ENCODE measurements at places on chromosomes 5 and 9. TPM values are rescaled to one million over a fixed set of nuclear protein-coding genes. Genes with fewer than 3 reads are reported as not detected.

- no peak for DNase-seq
- H3K27me3 ChIP-seq = no peaks in the 10 kb centered on the region
- no peaks in the 10 kb centered on the region for H3K36me3 ChIP-seq
Measured at GRCh38 chr9:6247266-6247665, 31.7 kb downstream of the IL33 start.

DNA sequence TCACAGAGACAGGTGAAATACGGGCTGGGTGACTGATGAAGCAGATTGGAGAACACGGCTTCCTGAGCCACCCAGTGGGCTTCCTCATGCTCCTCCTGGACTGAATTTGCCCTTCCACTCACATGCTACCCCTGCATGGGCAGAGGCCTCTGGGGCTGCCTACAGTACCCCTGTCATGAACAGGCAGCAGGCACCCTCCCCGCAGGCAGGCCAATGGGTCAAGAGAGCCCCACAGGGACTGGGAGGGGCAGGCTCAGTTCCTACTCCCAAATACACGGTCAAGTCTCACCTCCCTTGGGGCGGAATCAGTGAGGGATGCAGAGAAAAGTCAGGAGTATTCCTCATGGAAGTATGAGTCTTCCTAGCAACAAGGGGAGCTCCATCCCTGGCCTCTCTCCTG is 48.6 kb upstream of the ZBTB43 start:
- no peaks in the 10 kb centered on the region for H3K36me3 ChIP-seq
- no peaks in the 10 kb centered on the region for H3K4me1 ChIP-seq
- H3K4me3 ChIP-seq = no peak overlapping the region
- DNase-seq = no peak
- no peaks in the 10 kb centered on the region for H3K27me3 ChIP-seq
- H3K27ac ChIP-seq = no peak overlapping the region

The SPAG8 gene
- total RNA-seq = not detected

DNA sequence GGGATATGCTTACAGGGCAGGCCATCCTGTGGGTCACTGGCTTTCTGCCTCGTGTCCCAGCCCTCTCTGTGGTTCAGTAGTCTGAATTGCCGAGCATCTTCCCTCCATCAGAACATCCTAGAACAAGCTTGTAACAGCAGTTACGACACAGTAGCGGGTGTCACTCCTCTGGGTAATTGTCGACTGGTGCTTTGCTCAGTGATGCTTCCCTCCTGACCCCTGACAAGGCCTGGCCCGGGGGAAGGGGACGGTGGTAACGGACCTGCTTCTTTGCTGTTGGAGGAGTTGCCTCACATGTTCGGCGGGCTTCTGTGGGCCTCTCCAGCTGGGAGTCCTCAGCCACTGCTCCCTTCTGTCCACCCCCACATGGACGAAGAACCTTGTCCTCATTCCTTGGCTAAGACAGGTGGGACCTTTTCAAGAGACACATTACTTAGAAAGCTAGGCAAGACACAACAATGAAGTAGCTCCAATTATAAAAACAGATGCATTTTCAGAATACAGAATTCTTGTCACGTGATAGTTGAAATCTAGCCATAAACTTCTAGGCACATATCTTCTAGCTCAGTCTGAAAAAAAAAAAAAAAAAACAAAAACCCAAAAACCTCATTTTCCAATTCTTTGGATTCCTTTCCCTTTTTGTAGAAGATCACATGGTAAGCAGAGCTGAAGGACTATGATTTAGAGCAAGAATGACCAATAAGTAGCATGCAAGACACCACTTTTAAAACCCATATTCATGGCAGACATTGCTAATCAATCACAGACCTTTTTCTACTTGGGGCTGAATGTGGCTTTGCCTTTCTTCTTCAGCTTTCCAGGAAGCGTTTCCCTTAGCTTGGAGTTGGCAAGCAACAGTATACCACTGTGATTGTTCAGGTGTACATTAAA is 25.0 kb downstream of the HMCN2 start:
- no peak for DNase-seq
- no peak overlapping the region for H3K4me3 ChIP-seq
- no peaks in the 10 kb centered on the region for H3K36me3 ChIP-seq
- H3K27ac ChIP-seq = no peak overlapping the region

DNA sequence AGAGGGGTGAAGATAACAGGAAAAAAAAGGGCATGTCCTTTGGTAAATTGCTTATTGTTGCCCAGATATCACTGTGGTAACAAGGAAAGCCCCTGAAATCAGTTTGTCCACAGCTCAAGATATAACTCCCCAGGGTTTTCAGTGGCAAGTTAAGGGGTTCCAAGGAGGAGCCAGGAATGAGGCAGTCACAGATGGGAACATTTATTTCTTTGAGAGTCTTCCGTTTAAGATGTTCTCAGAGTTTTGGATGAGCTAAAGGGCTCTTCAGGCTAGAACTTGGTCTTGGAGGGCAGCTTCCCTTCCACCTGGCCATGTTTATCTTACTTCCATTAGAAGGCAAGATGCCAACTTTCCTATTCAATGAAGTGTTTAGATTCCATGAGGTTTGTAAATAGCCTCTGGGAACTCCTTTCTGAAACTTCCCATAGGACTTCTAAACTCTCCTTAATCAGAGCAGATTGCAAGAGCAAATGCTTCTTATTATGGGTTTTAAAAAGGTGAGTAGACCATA is 277.6 kb upstream of the TNC start:
- H3K27ac ChIP-seq = no peak overlapping the region
- H3K4me3 ChIP-seq = no peak overlapping the region
- DNase-seq = no peak
- no peaks in the 10 kb centered on the region for H3K36me3 ChIP-seq
- H3K4me1 ChIP-seq = peaks cover 23% of the 10 kb centered on the region

- H3K27ac ChIP-seq = no peak overlapping the region
- H3K4me3 ChIP-seq = no peak overlapping the region
- H3K27me3 ChIP-seq = no peaks in the 10 kb centered on the region
- H3K4me1 ChIP-seq = no peaks in the 10 kb centered on the region
Measured at GRCh38 chr9:108323615-108324014, 532.2 kb downstream of the ACTL7B start.

- DNase-seq = no peak
- H3K4me3 ChIP-seq = no peak overlapping the region
- no peaks in the 10 kb centered on the region for H3K4me1 ChIP-seq
- no peaks in the 10 kb centered on the region for H3K27me3 ChIP-seq
- H3K36me3 ChIP-seq = no peaks in the 10 kb centered on the region
Measured at GRCh38 chr5:16548115-16548514, 68.7 kb downstream of the RETREG1 start.

The DNM1 gene
- total RNA-seq = 43.2 TPM

- no peak within 1 kb of the TSS for H3K27ac ChIP-seq
- peaks cover 14% of the 10 kb centered on the region for H3K4me1 ChIP-seq
- peaks cover 40% of the 10 kb centered on the region for H3K27me3 ChIP-seq
- peak within 1 kb of the TSS; percentile 74 for H3K4me3 ChIP-seq
Measured at GRCh38 chr5:122078116-122079110, at the start of gene LOX. Gene LOX, minus strand, starts transcription at chr5:122078259. Its CDS starts 274 bp downstream, at chr5:122077985.

DNA sequence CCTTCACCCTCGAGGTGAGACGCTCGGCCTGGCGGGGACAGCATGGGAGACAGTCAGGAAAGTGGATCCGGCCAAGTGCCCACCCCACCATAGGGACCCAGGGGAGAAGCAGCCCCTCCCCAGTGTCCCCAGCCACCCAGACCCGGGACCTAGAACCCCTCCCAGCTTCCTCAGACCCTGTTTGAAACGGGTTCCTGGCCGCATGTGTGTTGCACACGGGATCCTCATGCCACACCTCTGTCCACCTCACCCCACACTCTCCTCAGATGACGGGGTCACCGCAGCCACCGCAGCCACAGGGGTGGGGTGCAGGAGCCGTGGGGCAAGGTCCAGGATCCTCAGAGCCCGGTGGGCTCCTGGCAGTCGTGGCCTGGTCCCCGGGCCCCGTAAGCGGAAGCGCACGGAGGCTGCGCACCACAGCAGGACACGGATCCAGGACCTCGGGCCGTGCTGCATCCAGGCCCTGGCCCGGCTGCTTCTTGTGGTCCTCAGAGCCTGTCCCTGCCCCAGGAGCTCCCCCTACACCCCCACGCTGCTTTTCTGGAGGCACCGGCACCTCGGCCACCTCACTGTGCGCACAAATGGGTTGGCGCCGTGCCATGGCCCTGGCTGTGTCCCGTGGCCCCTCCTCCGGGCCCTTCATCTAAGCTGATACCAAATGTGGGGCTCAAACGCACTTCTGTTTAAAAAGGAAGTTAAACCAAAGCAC is 15.3 kb downstream of the TERT start:
- no peak overlapping the region for H3K4me3 ChIP-seq
- H3K36me3 ChIP-seq = no peaks in the 10 kb centered on the region
- no peaks in the 10 kb centered on the region for H3K27me3 ChIP-seq
- no peaks in the 10 kb centered on the region for H3K4me1 ChIP-seq
